Neural crest cell (in vitro differentiated cells): ENCODE measurements at places on chromosomes 2 and 18. TPM values are rescaled to one million over a fixed set of nuclear protein-coding genes. Genes with fewer than 3 reads are reported as not detected.

Gene DYNAP
- total RNA-seq: not detected in 2 replicates

Gene GALNT13
- 6.9 and 7.4 TPM in 2 replicates for total RNA-seq

Gene CFAP210
- 1.0 and 2.3 TPM in 2 replicates for total RNA-seq

Gene SCN9A
- 0.86 and 1.3 TPM in 2 replicates for total RNA-seq

Gene SIX3
- not detected in 2 replicates for total RNA-seq

Gene GALR1
- not detected in 2 replicates for total RNA-seq

Gene HADHA
- total RNA-seq: 124 and 125 TPM in 2 replicates

Gene TUBA3E
- not detected in 2 replicates for total RNA-seq

Gene CCNT2
- total RNA-seq: 64.6 and 65.5 TPM in 2 replicates

Gene TSPYL6
- not detected in 2 replicates for total RNA-seq

Gene CTAGE1
- not detected in 2 replicates for total RNA-seq

Gene SS18
- 81.4 and 85.6 TPM in 2 replicates for total RNA-seq

Gene TMEFF2
- total RNA-seq: 1.8 and 2.9 TPM in 2 replicates

Gene KLHL14
- 2.2 and 2.4 TPM in 2 replicates for total RNA-seq

Gene DHRS9
- not detected in 2 replicates for total RNA-seq

Gene HTR2B
- total RNA-seq: not detected in 2 replicates

Gene RNU2-63P
- total RNA-seq: 24.6 and 25.1 TPM in 2 replicates

Gene ANKRD30B
- total RNA-seq: not detected in 2 replicates

Gene GPR55
- not detected in 2 replicates for total RNA-seq

Gene GKN2
- not detected in 2 replicates for total RNA-seq

Gene PARD6G
- total RNA-seq: 28.0 and 28.3 TPM in 2 replicates

Gene TMEM247
- not detected in 2 replicates for total RNA-seq

Gene TUBA4A
- total RNA-seq: 0.14 TPM in 1 of 2 replicates, not detected in the other

Gene SLC8A1
- total RNA-seq: 4.2 and 4.7 TPM in 2 replicates

Gene GPR75
- total RNA-seq: 4.5 and 4.7 TPM in 2 replicates

Gene AP1S3
- total RNA-seq: 4.1 and 5.0 TPM in 2 replicates

Gene RAB31
- 18.9 and 23.6 TPM in 2 replicates for total RNA-seq

Gene RAPH1
- 24.8 and 25.7 TPM in 2 replicates for total RNA-seq

Gene OR6B2
- not detected in 2 replicates for total RNA-seq

Gene TGFA
- 1.1 and 1.4 TPM in 2 replicates for total RNA-seq

Gene GCA
- total RNA-seq: 11.3 TPM in 2 replicates

Gene ACTG2
- 0.39 TPM in 1 of 2 replicates, not detected in the other for total RNA-seq

Gene UPP2
- not detected in 2 replicates for total RNA-seq

Gene KIF5C
- total RNA-seq: 63.3 and 66.7 TPM in 2 replicates

Gene EDAR
- total RNA-seq: not detected in 2 replicates

Gene CPS1
- total RNA-seq: 7.9 and 8.8 TPM in 2 replicates

Gene MAL
- total RNA-seq: 0.48 and 0.65 TPM in 2 replicates

Gene ARMC9
- 35.0 and 35.2 TPM in 2 replicates for total RNA-seq

Gene PSMA8
- total RNA-seq: not detected in 2 replicates

Gene BUB1
- total RNA-seq: 80.4 and 83.8 TPM in 2 replicates

Gene TTN
- total RNA-seq: under 0.01 TPM in 2 replicates

Gene TDRD15
- total RNA-seq: not detected in 2 replicates
